IPS DF 19.7 (cell line): ENCODE measurements at places on chromosomes 4 and X.

- DNase-seq, result no peak
Observed at GRCh38 chrX:46582966-46583365, 9.4 kb downstream of the CHST7 start.

GRCh38 chr4:77818073-77818601, 1.0 kb downstream of the CNOT6L start:
- DNase-seq, result no peak

GRCh38 chr4:7195546-7196287, 3.4 kb downstream of the SORCS2 start:
- DNase-seq, result no peak

GRCh38 chrX:9151772-9152307, 117.9 kb upstream of the FAM9B start:
- DNase-seq, result no peak

DNA sequence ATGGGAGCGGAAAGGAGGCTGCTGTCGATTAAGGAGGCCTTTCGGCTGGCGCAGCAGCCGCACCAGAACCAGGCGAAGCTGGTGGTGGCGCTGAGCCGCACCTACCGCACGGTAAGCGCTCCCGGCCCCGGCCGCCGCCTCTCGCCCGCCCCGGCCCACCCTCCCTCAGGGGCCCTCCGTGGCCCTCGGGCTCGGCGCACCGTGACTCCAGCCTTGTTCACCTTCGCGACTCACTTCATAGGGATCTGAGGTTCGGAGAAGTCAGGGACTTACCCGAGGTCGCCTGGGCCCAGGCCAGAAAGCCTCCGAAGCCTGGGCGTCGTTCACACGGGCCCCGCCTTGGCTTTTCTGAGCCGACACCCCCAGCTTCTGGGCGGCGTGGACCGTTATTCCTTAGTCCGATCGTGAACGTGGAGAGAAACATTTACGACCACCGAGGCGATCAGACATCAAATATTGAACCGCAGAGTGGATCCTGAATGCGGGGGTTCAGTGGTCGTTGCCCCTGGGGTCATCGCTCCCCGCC, 362 bp downstream of the NCAPG start:
- DNase-seq, result no peak

DNA sequence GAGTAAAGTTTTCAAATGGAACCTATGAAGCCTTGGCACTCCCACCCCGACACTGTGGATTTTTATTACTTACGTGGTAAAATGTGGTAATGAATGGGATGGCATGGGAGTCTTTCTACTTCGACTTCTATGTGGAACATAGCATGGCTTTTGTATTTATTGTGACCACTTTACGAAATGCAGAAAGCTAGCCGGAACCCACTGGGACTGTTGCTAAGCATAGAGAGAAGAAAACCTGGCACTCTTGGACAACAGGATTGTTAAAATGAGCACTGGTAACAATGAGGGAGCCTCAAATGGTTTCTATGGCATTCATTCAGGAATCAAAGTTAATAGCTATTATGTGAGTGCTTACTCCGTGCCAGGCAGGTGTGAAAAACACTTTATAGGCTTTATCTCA, 113.3 kb downstream of the PDS5A start:
- DNase-seq, result no peak

- no peak for DNase-seq
Observed at GRCh38 chr4:120760047-120760446, 162.5 kb downstream of the PRDM5 start.

DNA sequence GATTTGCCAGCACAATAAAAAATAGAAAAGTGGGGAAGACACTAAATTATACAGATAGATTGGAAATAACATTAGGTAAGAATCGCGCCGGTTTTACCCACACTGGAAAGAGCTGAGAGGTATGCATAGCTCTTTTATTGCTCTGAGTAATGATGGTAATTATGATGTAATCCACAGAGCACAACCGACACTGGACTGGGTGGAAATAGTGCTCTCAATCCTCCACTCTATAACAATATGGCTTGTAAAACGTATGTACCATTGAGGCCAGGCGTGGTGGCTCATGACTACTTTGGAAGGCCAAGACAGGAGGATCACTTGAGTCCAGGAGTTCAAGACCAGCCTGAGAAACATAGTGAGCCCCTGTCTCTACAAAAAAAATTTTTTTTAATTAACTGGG, 104.3 kb upstream of the RAPGEF2 start:
- no peak for DNase-seq

GRCh38 chr4:153757407-153757806, 2.4 kb downstream of the RNF175 start:
- DNase-seq, result no peak

DNA sequence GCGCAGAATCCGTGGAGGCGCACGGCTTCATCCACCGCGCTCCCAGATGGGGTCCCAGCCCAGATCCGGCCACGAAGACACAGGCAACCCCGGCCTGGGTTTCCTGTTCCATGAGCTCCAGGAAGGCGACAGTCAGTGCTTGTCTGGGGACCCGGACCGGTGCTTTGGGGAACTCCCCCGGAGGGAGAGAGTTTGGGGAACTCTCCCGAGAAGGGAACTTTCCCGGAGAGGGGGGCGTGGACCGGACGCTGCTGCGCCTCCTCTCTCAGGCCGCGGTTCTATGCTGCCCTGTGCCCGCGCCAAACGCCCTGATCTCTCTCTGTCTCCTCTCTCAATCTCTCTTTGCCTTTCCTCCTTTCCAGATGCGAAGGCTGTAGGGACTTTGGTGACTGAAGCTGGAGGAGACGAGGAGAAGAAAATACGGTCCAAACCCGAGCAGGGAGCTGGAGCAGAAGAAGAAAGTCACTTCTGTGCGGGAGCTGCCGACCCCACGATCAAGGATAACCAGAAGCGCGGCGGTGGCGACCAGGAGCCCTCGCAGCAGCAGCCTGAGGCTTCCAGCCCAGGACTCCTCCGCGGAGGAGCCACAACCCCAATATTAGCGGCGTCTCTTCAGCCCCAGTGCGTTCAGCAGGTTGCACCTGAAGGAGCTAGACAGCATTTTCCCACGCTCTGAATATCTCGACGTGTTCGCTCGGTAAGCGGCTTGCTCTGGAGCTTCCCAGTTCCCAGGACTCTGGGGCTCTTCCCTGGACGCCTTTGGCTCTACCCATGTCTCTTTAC, 47.6 kb upstream of the NKAP start:
- no peak for DNase-seq

- no peak for DNase-seq
Observed at GRCh38 chrX:149322316-149322715, 182.8 kb downstream of the IDS start.
